ENCODE measurements at places on chromosomes 6 and 20.
A peak's percentile ranks its signal among the peaks of the same experiment; 100 is the strongest.

DNA sequence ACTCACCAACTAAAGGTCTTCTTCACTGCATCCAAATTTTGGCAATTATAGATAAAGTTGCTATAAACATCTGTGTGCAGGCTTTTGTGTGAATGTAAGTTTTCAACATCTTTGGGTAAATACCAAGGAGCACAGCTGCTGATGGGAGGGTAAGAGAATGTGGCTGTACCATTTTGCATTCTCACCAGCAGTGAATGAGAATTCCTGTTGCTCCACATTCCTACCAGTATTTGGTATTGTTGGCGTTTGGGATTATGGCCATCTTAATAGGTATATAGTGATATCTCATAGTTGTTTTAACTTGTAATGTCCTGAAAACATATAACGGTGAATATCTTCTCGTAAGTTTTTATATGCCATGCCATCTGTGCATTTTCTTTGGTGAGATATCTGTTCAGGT is 69.3 kb downstream of the ILRUN start:
- DNase-seq: no peak

DNA sequence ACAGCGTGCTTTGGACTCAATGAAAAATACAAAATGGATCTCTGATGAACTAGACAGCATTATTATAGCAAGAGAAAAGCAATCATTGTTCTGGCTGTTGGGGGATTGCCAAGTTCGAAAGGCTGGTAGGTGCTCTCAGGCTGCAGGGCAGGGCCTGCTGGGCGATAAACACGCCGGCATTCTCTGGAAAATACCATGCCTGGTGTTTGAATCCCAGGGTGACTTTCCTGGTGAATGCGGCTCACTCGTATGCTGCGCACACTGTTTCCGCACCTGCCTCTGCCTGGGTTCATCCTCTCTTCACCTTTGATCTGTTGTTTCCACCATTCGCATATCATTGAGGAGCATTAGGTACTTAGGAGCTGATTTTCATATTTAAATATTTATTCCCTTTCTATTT is 37.4 kb downstream of the GCNT2 start:
- no peak for DNase-seq

- DNase-seq: peak; percentile 35
Measured at GRCh38 chr6:152471456-152472265, 165.5 kb downstream of the SYNE1 start.

- DNase-seq: peak; percentile 71
Measured at GRCh38 chr6:136967876-136968752, 46.0 kb downstream of the SLC35D3 start.

- DNase-seq: no peak
Measured at GRCh38 chr6:121449331-121449730, 13.9 kb downstream of the GJA1 start.

DNA sequence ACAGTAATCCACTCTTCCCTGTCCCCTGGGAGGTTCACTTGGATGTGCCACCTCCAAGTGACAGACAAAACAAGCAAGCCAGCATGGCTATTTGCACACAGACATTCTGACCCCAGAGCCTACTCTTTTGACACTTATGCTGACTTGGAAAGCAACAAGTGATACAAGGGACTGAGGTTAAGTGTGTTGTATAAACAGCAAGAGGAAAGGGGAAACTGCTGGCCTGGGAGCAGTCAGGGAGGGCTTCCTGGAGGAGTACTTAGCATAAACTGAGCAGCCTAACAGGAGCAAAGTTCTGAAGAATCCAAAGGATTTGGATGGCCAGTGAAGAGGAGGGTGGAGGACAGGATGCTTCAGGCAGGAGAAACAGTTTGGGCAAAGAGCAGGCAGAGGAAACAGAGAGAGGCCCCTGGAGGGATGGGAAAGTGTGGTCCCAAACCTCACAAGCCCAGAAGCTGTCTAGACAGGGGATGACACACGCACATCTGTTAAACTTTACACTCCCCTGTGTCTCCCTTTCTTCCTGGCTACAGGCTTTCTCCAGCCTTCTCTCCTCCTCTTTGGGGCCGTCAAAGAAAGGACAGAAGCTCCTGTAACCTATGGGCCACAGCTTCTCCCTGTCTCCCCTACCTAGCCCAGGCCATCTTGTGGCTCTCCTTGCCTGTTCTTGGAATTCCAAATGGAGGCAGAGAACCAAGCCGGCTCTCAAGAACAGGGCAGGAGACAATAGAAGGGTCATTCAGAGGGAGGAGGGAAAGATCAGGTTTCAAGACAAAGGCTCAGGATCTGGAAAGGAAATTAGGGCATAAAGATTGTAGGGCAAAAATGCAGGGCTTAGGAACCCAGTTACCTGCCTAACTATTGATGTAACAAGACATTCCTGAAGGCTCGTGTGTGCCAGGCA is 19.3 kb downstream of the SULF2 start:
- no peak for DNase-seq

GRCh38 chr6:138920906-138921305 is 67.1 kb downstream of the REPS1 start:
- DNase-seq: no peak

DNA sequence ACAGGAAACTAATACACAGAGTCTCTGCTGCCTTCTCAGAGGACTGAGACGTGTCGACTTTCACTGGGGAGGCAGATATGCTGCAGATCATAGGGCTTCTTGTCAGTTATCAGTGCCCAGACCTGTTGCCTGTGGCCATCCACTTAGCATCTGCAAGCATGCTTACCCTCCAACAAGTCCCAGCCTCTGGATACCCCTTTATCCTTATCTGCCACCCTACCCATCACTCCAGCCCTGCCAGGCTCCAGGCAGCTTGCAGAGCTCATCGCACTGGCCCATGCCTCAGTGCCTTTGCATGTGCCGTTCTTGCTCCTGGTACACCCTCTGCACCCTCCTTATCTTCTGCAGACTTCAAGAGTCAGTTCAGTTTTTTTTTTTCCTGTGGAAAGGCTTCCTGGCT is 119.2 kb downstream of the TOX2 start:
- no peak for DNase-seq

- DNase-seq: no peak
Measured at GRCh38 chr6:144559865-144560593, 274.9 kb downstream of the UTRN start.

DNA sequence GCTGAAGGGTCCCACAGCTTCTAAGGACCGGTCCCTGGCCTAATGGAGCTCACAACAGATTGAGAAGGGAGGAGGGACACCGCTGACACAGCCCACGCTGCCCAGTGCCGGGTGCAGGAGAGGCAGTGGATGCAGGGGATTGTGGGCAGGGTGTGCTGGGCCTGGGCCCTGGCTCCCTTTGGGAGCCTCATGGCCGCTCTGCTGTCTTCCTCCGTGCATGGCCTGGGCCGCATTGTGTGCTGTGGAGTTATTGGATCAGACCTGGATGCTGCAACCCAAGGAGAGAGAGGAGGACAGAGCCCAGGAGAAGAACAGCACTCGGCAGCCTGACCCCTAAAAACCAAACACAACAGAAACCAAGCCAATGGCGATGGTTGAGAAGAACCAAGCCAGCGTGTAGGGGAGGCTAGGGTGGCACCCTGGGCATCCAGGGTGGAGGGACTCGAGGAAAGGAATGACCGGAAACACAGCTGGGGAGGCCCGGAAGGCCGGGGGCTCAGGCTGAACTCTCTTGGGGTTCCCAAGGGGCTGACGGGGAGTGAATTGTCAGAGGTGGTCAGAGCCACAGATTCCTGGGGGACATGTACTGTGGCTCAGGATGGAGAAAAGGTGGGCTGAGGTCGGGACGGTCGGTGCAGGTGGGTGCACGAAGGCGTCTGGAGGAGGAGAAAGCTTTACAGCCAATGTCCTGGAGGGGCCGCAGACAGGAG is 41.0 kb downstream of the ERMARD start:
- DNase-seq: no peak

- DNase-seq: peak; percentile 35
Measured at GRCh38 chr20:40506537-40506939, 182.5 kb downstream of the MAFB start.

- no peak for DNase-seq
Measured at GRCh38 chr6:82419859-82420258, 56.2 kb downstream of the TPBG start.

DNA sequence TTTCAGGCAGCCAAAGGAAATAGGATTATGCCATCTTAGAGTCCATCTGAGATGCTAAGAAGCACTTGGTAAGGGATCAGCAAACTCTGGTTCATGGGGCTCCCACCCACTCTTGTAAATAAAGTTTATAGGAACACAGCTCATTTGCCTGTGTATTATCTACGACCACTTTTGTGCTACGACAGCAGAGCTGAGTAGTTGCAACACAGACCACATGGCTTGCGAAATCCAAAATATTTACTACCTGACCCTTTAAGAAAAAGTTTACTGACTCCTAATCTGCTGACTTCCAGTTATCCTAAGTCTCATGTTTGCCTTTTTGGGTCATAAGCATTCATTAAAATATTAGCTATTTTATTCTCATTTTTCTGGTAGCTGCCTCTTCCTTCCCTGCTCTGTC is 859.0 kb downstream of the QKI start:
- no peak for DNase-seq

DNA sequence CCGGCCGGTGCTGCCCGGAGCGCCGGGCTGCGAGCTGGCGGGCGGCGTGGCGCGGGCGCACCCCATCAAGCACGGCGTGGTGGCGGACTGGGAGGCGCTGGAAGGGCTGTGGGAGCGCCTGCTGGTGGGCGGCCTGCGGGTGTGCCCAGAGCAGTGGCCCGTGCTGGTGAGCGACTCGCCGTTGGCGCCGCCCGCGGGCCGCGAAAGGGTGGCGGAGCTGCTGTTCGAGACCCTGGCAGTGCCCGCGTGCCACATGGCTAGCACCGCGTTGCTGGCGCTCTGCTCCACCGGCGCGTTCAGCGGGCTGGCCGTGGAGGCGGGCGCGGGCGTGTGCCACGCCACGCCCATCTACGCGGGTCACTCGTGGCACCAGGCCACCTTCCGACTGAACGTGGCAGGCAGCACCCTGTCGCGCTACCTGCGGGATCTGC is 517 bp downstream of the ACTL10 start:
- no peak for DNase-seq

- no peak for DNase-seq
Measured at GRCh38 chr6:138774370-138774769, 801 bp downstream of the CCDC28A start.

DNA sequence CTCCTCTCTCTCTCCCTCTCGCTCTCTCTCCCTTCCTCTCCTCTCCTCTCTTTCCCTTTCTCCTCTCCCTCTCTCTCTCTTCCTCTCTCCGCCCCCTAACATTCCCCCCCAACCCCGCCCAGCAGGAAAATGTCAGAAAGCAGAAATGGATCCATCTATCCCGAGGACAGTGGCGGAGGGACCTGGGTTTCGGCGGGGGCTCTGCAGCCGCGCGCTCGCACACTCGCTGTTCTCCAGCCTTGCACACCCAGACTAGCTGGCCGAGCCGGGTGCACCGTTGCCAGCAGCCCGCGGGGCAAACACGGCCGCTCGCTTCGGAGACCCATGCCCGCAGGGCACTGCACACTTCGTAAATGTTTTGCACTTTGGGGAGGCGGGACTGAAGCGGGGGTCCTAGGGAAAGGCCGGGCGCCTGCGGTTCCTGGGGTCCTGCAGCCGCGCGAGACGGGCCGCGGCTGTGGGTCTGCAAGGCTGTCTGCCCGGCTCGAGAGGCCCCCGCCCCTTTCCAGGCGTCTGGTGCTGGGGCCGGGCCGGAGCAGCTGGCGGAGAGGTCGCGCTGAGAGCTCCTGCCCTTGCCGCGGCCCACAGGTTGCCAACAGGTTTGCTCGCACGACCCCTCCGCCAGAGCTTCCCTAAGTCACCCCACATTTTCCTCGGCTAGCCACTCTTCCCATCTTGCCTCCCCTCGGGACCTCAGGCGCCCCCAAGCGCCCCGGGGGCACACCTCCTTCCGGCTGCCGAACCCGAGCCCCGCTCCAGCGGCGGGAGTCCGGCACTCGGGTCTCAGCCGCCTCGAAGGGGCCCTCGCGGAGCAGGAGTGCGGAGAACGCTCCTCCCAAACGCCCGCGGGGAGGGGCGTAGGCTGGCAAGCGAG is 818 bp upstream of the MDGA1 start:
- DNase-seq: peak; percentile 86

GRCh38 chr20:18001131-18001921 is 32.5 kb downstream of the MGME1 start:
- peak; percentile 24 for DNase-seq

DNA sequence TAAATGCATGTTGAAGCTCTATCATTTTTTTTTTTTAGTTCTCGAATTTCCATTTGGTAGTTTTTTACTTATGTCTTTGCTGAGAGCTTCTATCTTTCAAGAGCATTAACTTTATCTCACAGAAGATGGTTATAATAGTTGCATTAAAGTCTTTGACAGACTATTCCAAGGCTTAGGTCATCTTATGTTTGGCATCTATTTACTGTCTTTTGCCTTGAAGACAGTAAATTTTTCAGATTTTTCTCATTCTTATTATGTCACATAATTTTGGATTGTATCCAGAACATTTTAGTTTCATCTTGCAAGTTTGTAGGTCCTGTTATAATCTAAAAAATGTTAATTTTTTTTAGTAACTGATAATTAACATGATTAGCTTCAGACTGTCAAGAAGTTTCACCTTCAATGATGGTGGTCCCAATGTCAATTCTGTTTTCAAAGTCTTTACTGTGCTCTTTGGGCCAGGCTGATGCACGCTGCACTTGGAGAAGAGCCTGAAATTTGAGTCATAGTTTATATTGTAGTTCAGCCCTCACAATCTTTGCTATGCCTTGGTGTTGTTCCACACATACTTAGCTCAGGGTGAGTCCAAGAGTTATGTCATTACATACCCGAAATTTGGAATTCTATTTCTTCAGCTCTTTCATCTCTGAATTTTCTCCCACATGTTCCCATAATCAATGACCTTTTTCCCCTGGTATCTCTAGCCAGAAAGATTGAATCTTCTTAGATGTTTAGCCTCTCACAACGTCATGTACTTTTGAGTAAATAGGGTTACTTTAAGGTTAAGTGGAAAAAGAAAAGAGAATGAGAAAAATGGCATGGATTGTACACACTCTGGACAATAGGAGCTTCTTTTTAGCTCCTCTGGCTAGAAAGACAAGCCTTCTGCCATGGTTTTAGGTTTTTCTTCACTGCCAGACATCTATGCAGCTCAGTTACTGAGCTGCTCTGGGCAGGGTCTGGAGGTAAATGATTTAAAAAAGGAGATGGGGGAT is 110.3 kb upstream of the BTBD3 start:
- DNase-seq: peak; percentile 83

- no peak for DNase-seq
Measured at GRCh38 chr6:145569140-145569539, 166.2 kb downstream of the EPM2A start.

DNA sequence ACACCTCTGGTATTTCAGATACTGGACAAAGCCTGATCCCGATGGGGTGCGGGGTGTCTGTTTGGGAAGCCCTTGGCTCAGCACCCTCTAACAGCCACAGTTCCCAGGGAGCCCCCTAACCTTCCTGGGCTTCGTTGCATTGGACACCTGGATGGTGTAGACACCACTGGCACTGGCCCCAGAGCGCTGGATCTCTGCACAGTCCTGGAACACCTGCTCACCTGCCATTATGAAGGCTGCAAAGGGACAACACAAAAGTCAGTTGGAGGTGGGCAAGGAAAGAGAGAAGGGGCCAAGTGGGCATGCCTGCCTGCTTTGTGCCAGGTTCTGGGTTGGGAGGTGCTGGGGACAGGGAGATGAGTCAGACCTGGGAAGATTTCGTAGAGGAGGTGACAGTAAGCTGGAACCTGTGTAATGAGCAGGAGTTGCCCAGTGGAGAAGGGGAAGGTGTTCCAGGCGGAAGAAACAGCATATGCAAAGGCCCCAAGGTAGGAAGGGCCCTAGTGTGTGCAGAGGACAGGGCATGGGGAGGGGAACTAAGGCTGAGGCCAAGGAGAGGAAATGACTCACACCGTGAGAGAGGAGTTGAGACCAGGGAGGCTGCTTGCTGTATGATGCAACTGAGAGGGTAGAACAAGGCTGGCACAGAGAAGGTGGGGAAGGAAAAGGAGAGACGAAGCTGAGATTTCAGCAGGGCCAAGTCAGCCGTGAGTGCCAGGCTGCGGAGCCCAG is 34.9 kb downstream of the ANGPT4 start:
- DNase-seq: no peak

GRCh38 chr20:62642051-62642665 is at the start of gene SLCO4A1:
TSS of gene SLCO4A1 (plus strand) at chr20:62642503. CDS start at chr20:62656455, 13,952 bp downstream.
- DNase-seq: no peak

Data from muscle of back (tissue), 13 donors.